SW 1271 (cell line): ENCODE measurements at places on chromosomes 3 and 15.
A peak's percentile ranks its signal among the peaks of the same experiment; 100 is the strongest.

DNA sequence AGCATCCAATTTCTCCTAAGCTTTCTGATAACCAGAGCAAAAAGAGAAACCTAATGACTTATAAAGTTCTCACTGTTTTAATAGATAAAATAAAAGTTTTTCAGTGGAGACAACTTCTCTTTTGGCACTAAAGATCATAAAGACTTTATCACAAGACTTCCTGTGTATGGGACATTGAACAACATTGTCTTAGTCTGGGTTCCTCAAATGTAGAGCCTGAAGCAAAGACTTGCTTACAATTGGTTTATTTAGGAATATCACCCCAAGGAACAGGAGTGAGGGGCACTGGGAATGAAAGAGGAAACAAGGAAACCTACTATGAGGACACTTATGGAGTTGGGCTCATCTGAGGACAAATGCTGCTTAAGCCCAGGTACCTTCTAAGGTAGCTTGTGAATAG is 127.4 kb downstream of the B3GALNT1 start:
- no peak for DNase-seq

DNA sequence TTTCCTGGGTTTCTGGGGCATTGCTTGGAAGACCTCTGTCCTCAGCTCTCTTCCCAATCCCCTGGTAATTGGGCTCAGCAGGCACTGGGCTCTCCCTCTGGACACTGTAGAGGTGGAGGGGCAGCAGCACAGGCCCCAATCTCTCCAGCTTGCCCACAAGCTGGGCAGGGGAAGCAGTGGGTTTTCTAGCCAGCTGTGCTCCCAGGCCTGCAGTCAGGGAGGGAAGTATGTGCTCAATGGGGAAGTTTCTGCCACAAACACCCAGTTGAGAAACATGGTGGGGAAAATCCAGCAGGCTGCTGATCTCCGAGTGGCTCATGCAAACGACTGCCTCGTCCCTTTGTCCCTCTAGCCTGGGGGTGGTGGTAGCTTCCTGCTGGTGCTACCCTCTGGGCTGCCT is 12.8 kb upstream of the RFT1 start:
- no peak for DNase-seq

- peak; percentile 8 for DNase-seq
Measured at GRCh38 chr3:8660175-8661118, 15.8 kb upstream of the SSUH2 start.

DNA sequence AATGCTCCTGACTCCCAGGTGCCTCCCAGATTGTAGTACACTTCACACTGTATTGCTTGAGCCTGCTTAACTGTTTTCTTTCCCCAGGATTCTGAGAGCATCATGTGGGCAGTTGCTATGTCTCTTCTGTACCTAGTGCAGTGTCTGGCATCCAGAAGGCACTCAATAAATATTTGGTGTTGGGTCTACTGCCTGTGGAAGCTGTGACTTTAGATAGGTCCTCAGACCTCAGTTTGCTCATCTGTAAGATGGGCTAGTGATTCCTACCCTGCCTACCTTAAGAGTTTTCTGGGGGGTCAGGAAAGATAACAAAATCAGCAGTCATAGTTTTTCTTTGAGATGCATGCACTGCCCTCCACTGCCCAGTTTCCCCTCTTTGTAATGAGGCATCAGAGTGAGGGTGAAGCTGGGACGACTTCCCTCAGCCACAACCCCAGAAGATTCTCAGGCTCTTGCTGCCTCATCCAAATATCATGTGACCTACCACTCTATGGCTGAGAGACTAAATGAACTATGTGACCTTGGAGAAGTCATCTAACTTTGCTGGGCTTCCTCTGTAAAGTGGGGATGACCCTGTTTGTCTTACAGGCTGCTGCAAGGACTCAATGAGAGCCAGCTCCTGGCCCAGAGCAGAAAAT is 50.4 kb downstream of the ATP2B2 start:
- DNase-seq: no peak

GRCh38 chr3:128367761-128368160 is 98.9 kb downstream of the DNAJB8 start:
- no peak for DNase-seq

DNA sequence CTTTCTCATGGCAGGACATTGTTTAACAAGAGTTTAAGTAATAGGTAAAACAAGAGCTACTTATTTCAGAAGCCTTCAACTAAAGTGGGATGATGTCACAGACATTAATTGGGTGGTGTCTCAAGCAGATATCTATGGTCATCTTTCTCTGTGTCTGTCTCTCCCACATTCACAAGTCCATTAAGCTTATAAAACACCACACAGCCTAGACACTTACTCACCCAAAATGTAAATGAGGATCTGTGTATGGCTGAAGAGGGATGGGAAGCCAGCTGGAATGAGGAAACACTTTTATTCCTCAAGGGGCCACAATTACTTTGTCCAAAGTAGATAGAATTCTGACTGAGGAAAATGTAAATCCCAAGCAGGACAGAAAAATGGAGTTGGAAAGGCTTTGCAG is 183.8 kb downstream of the THRB start:
- DNase-seq: no peak

- no peak for DNase-seq
Measured at GRCh38 chr3:15102836-15103235, 3.9 kb upstream of the RBSN start.

DNA sequence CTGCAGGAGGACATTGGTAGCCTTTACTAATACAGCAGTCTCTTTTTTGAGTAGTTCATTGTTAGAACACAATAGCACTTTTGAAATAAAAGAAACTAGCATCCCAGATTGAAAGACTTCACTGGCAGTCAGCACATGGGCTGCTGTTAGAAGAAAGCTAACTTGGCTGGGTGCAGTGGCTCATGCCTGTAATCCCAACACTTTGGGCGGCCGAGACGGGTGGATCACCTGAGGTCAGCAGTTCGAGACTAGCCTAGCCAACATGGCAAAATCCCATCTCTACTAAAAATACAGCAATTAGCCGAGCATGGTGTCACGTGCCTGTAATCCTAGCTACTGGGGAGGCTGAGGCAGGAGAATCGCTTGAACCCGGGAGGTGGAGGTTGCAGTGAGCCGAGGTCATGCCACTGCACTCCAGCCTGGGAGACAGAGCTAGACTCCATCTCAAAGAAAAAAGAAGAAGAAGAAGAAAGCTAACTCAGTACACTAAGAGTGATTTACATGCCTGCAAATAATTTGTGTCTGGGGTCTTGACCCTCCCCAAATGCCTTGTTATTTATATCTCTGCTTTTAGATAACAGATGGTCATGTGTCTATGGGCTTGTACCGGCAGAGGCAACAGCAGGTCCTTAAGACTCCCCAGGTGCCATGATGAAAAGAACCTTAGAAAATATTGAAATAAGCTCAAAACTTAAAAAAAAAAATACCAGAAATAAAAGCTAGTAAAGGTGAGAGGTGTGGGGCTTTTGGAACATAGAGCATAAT is 9.7 kb downstream of the TPM1 start:
- no peak for DNase-seq

GRCh38 chr3:22942981-22943380 is 260.1 kb upstream of the UBE2E2 start:
- DNase-seq: no peak

DNA sequence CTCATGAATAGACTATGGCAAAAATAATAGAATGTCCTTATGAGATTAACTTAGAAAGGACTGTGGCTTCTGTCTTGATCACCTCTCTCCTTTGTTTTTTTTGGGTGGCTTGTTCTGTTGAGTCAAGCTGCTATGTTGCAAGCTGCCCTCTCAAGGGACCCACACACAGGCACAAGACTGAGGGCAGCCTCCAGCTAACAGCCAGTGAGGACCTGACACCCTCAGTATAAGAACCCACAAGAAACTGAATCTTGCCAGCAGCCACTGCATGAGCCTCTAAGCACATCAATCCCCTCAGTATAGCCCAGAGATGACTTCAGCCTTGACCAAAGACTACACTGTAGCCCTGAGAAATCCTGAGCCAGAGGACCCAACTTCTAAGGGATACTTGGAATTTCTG is 361.1 kb downstream of the MCTP2 start:
- DNase-seq: no peak

GRCh38 chr3:121730940-121731687 is 18.4 kb downstream of the GOLGB1 start:
- no peak for DNase-seq

DNA sequence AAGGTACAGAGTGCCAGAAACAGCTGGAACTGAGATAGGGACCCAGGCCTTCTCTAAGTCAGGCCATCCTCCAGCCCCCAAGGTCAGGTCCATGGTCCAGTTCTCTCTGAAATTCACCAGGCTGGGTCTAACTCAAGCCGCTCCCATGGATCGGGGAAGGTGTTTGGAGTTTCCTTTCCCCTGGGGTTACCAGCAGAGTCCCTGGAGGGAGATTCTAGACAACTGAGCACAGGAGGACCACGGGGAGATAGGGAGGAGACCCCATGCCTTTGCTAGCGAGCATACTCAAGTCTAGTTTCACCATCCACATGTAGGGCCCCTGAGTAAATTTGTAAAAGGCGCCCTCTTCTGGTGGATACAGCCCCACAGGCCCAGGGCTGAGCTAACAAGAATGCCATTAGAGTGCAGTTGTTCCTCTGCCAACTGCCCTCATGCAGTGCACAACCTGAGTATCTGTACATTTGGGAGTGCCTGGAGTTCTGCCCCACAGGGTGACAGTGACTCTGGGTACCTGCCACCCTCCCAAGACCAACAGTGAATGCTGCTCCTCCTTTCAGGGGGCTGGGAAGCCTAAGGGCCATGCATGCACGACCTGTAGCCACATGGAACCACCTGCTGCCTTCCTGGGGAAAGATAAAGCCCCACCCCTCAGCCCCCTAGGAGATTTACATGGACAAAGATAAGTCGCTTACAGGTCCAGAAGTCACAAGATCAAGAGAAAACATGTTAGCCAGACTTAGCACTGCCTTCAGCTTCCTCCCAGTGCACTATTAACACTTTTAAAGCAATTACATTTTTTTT is 89.0 kb downstream of the IQSEC1 start:
- DNase-seq: peak; percentile 50

DNA sequence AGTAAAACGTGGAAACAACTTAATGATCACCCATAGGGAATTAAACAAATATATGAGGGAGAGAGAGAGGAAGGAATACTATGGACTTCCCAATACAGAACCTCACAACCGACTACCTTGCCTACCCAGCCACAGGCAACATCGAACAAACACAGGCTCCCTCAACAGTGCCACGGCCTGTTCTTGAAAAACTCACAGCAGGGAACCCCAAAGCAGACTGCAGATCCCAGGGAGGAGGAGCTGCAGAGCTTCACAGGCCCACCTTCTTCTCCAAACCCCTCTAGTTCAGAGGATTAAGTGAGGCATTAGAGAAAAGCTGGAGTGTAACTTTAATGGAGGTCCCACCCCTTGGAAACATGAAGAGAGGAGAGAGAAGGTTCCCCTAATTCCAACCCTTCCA is 110.2 kb downstream of the ST8SIA2 start:
- DNase-seq: no peak

DNA sequence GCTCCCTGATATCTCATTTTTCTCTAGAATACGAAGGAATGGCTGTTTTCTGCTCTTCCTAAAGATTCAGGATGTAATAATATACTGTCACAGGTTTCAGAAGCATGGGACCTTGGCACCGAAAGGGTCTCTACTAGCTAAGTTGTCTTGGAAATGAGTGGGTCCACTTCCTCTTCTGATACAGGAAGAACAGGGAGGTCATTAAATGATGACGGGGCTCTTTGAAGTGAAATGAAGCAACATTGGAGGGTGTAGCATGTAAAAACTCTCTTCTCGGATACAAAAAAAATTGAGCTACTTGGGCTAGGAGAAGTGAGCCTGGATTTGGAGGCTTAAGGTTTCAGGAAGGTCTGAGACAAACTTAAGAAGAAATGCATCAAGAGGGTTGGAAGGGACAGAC is 349.8 kb upstream of the TPRG1 start:
- DNase-seq: no peak

DNA sequence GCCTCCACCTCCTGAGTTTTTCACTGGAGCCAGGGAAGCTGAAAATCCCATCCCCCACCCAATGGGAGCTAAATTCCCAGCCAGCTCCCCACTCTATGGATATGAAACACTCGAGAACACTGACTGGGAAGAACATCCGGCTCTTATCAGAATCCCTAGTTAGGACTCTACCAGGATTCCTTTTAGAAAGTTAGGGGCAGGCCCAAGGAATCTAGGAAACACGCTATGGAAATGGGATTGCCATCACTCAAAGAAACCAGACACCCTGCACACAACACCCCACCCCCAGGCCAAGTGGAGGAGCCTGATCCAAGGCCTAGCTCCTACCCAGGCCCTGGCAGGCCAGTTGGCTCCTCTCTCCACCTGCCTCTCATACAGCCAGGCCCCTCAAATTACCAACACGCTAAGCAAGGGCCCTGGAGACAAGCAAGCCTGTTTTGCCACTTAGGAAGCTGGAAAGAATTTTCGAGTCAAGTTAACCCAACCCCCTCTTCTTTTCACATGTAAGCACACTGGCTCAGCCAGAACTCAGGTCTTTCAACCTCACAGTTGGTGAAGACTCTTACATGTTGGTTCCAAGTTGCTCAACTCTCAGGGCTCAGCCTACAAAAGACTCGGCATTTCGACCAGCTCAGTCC is 75.5 kb downstream of the RBPMS2 start:
- no peak for DNase-seq

GRCh38 chr15:84685304-84685703 is 27.3 kb upstream of the NMB start:
- DNase-seq: peak; percentile 70

GRCh38 chr3:170352936-170353335 is 4.6 kb upstream of the SKIL start:
- no peak for DNase-seq

- no peak for DNase-seq
Measured at GRCh38 chr3:112000966-112001365, 2.2 kb downstream of the TAGLN3 start.

DNA sequence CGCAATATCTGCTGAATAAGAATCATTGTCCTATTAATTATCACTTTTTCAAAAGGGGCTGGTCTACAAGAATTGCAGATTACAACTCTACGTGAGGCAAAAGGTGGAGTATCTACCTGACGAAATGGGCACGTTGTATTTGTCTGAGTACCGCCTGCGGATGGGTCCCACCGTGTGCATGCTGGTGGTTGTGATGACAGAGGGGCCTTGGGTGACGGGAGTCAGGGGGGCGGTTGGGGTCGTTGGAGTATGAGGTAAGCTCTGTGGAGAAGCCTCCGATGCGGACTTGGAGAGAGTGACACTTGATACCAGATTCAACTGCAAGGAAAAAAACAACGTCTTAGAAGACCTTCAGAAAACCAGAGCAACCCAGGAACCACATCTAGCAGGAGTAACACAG is 605.8 kb downstream of the FOXP1 start:
- no peak for DNase-seq

GRCh38 chr15:90211440-90212143 is 10.5 kb downstream of the SEMA4B start:
- peak; percentile 90 for DNase-seq

DNA sequence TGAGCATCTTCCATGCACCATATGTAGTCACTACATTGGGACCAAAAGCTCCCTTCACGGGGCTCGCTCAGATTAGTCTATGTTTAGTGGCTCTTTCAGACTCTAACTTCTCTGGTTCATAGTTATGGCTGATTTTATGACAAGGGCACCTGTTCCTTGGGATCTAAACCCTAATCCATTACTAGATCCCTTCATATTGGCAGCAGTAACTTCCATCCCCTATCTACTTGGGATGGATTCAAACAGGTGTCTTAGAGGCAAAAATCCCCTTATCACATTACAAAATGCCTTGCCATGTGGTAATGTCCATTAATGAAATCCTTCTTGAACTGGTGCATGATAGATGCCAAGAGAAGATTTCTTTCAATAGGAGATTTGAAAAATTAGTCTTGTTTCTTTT is 96.7 kb upstream of the TP63 start:
- no peak for DNase-seq
